ENCODE measurements at places on chromosomes 1 and 21.

DNA sequence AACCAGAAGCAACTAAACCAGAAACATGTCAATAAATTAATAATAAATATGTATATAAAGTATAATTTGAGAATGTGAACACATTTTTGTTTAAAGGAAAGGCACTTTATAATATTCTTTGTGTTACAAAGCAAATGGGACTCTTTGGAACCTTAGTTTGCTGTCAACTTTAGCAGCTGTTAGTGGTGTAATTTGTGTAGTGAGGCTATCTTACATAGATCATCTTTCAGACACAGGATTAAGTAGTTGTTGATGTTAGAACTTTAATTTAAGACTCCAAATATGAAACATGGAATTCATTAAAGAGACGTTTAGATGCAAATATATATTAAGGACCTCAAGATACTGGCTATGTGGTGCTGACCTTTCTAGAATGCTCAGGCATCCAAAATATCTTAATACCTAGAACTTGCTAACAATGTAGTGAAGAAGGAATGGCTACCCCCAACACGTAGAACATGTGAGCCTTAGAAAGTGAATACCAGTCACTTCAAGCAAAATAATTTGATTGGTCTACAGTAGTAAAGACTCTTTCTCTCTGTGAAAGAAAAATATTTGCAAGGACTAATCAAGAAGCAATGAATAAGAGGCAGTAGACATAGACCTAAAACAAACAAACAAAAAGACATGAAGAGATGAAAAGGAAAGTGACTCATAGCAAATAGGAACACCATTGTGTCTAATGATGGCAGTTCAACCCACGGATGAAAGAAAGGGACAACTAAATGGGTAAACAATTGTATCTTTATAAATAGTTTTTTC is 811.4 kb downstream of the USP25 start:
- no peak for DNase-seq

GRCh38 chr1:19342894-19343616 is 30.9 kb downstream of the SLC66A1 start:
- DNase-seq, result no peak

- no peak for DNase-seq
Measured at GRCh38 chr1:186530109-186530508, 69.2 kb upstream of the PDC start.

- peak; percentile 88 for DNase-seq
Measured at GRCh38 chr1:209485167-209485566, 98.3 kb upstream of the CAMK1G start.

DNA sequence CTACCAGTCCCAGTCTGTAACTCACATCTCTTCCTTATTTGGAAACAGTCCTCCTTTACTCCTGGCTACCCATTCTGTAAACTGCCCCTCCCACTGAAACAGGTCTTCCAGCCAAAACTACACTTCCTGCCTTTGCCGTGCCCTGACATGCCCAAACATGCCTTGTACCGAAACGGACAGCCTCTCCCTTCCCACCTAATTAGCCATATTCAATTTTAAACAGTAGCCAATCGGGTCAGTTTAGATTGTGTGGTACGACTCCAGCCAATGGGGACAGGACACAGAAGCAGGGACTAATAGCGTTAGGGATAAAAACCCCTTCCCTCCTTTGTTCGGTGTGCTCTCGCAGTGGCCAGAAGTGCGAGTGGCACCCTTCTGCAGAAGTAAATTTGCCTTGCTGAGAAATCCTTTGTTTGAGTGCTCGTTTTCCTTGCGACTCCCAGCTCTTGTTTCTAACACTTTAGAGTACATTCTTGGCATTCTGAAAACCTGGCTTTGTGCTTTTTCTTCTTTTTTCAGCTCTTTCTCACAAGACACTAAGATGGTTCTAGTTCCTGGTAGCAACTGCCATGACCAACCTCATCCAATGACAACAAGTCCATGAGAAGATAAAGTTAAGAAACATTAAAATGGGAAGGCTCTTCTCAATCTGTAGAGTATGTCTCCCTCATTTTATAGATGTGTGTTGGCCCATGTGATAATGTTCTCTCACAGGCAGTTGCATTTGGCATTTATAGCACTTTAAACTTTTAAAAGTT is 325.1 kb upstream of the GREM2 start:
- no peak for DNase-seq

- no peak for DNase-seq
Measured at GRCh38 chr1:11198257-11198656, 9.1 kb downstream of the ANGPTL7 start.

GRCh38 chr1:172827841-172828240 is 168.9 kb downstream of the FASLG start:
- no peak for DNase-seq

GRCh38 chr1:207052911-207053769 is at the start of gene PFKFB2:
Gene PFKFB2 (plus strand): TSS chr1:207053275. CDS start chr1:207054718, 1,443 bp downstream.
- peak; percentile 100 for DNase-seq

DNA sequence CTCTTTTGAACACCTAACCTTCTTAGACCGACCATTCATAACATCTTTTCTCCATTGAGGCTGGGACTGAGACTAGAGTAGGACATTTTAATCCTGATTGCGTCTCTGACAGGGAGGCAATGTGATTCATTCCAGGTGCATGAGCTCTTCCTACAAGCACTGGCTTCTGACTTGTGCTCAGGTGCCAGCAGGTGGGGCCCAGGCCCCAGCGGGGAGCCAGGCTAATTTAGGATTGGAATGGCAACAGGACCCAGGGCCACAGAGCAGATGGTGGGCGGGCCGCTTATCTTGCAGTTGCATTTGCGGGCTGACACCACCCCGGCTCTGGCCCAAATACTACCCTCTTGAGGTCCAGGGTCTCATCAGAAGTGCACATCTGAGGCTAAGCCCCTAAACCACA is 4.1 kb downstream of the GPA33 start:
- DNase-seq, result no peak

All from COR-L47 (cell line).